ENCODE measurements at places on chromosomes 16 and 17.

DNA sequence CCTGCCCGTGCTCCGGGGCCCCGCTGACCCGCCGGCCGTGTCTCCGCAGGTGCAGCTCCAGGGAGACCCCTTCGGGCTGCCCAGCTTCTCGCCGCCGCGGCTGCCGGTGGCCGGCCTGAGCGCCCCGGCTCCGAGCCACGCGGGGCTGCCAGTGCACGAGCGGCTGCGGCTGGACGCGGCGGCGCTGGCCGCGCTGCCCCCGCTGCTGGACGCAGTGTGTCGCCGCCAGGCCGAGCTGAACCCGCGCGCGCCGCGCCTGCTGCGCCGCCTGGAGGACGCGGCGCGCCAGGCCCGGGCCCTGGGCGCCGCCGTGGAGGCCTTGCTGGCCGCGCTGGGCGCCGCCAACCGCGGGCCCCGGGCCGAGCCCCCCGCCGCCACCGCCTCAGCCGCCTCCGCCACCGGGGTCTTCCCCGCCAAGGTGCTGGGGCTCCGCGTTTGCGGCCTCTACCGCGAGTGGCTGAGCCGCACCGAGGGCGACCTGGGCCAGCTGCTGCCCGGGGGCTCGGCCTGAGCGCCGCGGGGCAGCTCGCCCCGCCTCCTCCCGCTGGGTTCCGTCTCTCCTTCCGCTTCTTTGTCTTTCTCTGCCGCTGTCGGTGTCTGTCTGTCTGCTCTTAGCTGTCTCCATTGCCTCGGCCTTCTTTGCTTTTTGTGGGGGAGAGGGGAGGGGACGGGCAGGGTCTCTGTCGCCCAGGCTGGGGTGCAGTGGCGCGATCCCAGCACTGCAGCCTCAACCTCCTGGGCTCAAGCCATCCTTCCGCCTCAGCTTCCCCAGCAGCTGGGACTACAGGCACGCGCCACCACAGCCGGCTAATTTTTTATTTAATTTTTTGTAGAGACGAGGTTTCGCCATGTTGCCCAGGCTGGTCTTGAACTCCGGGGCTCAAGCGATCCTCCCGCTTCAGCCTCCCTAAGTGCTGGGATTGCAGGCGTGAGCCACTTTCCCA lies 5.9 kb downstream of the CTF1 start:
- no peak for DNase-seq

- DNase-seq: no peak
These were observed 10.8 kb downstream of the ZG16B start for GRCh38 chr16:2840914-2841313.

DNA sequence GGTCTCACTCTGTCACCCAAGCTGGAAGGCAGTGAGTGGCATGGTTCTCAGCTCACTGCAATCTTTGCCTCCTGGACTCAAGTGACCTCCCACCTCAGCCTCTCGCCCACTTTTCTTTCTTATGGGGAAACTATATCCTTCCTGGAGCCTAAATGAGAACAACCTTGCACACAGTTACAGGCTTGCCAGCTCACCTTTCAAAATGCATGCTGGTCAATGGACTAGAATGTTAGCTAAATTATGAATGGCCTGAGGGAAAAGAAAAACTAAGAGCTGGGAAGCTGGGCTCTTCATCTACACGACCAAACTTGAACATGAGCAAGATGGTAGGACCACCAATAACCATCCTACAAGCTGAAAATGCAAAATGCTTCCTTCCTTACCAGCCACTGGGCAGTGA lies 10.6 kb upstream of the LHX1 start:
- DNase-seq: no peak

- DNase-seq: no peak
These were observed 9.2 kb upstream of the TNFRSF13B start for GRCh38 chr17:16980813-16981731.

GRCh38 chr16:66588981-66589713 lies 9.9 kb downstream of the CMTM2 start:
- no peak for DNase-seq

Measured in AG09319 (cell line).